ENCODE measurements at places on chromosomes 16 and 17.

GRCh38 chr16:70691223-70692129 is 5.6 kb upstream of the MTSS2 start:
- DNase-seq, result no peak

DNA sequence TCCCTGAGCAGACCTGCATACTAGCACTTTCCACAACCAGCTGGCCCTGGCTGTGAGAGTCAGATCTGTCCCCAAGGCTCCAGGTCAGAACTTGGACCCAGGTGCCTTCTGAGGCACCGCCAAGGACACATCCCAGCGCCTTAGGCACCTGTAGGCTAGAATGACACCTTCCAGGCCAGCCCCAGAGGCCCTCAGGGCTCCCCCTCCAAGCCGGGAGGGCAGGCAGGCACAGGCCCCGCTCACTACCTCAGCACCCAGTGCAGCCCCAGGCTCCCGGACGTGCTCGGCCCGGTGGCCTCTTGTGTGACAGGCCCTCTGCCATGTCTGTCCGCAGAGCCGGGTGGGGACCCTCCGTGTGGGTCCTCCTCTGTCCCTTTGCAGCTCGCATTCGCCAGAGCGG is 56.3 kb upstream of the CMIP start:
- DNase-seq, result no peak

DNA sequence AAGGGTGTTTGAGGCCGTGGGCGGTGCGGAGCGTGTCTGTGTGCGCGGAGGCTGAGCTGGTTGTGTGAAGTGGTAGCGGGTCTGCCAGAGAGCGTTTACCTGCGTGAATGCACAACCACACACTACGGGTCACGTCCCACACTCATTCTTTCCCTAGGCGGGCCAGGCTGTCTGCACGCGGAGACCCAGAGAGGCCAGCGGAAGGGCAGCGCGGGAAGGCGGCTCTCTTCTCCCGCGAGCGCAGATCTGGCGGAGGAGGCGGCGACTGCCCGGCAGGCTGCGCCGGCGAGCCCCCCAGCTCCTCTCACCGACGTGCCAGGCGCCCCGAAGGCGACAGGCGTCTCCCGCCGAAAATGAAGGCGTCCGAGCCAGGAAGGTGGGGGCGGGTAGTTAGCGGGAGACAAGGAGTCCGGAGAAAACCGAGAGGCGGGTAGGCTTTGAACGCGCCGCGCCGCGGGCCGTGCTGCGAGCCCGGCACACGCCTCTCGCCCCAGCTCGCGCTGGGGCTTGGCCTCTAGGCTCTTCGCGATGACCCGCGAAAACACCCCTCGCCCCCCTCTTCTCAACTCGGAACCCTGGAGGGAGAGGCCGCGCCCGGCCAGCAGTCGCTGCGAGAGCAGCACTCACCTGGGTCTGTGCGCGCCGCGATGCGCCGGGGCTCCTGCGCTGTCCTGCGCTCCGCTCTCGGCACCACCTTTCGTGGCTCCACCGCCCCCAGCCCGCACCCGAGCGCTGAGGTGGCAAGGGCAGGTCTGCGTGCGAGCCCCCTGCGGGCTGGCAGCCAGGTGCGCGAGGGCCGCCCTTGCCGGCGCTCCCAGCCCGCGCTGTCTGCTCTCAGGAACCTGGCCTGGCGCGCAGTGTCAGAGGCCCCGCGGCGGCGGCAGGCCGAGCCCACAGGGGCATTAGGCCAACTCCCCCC is 2.0 kb upstream of the FOXF1 start:
- no peak for DNase-seq

DNA sequence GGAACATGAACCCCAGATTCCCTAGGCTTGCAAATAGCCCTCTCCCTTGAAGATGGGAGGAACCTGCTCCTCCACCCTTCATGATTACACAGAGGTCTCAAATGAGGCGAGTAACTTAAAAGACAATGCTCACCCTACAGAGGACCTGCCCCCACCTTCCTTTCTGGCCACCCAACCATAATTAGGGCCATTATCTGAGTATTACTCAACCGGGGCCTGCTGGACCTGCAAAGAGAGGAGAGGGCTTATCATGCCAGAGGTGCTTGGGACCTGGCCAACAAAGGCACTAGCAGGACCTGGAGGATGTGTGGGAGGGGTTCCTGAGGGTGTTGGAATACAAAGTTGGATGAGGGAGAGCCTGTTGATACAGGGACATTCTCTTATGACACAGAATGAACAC is 42.4 kb downstream of the RNF157 start:
- no peak for DNase-seq

DNA sequence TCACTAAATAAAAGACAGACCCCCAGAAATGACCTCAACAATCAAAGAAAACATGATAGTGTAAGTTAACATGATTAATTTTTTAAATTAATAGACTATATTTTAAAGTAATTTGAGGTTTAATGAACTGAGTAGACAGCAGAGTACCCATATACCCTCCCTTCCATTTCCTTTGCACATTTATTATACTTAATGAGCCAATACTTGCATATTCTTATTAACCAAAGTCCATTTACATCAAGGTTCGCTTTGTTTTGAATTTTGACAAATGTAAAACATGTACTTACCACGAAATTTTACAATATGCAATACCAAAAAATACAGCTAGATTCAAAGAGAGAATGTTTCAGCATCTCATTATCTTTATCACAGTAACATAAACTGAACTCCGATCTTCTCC is 72.7 kb downstream of the KANSL1 start:
- no peak for DNase-seq

DNA sequence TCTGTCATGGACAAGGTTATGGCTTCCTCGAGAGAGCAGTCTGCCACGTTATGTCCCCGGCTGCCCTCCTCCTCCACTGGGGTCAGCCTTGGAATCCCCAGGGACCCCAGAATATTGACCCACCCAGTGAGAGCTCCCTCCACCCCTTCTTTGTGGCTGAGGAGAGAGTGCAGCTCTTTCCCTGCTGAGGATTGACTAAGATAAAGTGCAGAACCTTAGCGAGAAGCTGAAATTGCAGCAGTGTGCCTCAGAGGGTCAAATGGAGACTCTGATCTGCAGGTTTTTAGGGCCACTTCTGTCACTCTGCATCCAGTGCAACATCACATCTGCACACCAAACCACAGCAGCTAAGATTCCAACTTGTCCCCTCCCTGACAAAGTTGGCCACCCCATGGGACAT is 25.6 kb upstream of the PMFBP1 start:
- no peak for DNase-seq

- no peak for DNase-seq
These were observed 14.6 kb downstream of the SLC46A1 start for GRCh38 chr17:28391401-28391800.

DNA sequence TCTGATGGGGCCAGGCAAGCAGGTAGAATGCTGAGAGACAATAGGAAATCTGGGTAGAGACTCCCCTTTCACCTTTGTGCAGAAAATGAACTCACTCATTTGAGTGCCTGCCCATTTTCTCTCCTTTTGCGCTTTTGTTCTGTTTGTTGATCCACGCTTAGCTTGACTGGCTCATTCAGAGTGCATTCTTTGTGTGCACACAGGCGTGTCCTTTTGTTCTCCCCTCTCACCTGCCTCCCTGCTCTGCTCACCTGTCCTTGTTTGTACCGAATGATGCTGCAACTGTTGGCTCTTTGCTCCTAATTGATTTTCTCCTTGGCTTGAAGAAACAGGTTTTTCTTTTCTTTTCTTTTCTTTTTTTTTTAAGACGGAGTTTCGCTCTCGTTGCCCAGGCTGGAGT is 15.8 kb downstream of the PGS1 start:
- DNase-seq, result no peak

DNA sequence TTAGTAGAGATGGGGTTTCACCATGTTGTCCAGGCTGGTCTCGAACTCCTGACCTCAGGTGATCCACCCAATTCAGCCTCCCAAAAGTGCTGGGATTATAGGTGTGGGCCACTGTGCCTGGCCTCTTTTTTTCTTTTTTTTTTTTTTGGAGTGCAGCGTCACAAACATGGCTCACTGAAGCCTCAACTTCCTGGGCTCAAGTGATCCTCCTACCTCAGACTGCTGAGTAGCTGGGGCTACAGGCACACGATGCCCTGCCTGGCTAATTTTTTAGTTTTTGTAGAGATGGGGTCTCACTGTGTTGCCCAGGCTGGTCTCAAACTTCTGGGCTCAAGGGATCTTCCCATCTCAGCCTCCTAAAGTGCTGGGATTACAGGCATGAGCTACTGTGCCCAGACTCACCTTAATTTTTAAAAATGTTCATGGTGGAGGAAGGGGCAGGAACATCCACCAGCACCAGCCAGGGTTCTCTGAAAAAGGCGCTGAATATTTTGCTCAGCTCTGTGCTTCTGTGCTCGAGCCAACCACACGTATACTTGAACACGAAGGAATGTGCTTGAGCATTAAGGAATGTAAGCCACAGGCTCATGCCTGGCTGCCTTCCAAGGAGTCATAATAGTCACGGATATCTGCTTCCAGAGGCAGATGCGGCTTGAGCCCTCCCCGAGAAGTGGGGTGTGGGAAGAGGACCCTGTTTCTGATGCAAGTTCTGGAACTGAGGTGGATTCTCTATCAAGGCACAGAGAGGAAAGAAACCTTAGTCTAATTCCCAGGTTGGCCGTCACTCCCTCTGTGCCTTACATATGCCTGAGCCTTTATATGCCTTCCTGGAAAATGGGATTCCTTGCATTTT is 65.5 kb upstream of the CREBBP start:
- no peak for DNase-seq

DNA sequence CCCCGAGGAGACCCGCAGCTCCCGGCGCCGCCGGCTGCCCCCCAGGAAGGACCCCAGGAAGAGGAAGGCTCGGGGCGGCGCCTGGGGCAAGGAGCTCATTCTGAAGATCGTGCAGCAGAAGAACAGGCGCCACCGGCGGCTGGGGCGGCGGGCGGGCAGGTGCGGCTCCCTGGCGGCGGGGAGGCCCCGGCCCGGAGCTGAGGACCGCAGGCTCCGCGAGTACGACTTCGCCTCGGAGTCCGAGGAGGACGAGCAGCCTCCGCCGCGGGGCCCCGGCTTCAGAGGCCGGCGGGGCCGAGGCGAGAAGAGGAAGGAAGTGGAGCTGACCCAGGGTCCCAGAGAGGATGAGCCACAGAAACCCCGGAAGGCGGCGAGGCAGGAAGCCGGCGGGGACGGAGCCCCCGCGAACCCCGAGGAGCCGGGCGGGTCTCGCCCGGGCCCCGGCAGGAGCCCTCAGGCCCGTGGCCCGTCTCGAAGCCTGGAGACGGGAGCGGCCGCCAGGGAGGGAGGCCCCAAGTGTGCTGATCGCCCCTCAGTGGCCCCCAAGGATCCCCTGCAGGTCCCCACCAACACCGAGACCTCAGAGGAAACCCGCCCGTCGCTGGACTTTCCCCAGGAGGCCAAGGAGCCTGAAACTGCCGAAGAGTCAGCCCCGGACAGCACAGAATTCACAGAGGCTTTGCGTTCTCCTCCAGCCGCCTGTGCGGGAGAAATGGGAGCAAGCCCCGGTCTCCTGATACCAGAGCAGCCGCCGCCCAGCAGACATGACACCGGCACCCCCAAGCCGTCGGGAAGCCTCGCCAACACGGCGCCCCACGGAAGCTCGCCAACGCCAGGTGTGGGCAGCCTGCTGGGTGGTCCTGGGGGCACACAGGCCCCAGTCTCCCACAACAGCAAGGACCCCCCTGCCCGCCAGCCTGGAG is 22.3 kb upstream of the ZFPM1 start:
- DNase-seq, result peak; percentile 29

DNA sequence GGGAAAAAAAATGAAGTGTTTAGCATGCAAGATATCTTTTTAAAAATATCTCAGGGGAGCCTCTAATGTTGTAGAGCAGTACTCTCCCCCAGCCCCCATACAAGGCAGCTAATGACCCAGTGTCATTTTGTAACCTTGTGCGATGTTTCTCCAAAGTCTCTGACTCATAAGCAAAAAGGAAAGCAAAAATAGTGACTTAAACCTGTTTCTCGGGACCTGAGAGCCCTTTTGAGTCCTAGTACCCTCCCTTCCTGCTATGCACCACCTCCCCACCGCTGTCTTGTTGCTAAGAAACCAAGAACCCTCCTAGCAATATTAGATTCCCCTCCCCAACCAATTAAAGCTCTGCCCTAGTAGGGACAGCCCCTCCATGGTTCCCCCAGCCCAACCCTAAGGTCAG is 2.8 kb downstream of the MYCBPAP start:
- no peak for DNase-seq

- peak; percentile 28 for DNase-seq
These were observed 3.4 kb downstream of the ZNF688 start for GRCh38 chr16:30567991-30568638.

GRCh38 chr17:39144416-39144840 is 7.0 kb downstream of the PLXDC1 start:
- DNase-seq, result no peak

GRCh38 chr16:81431554-81432353 is 12.9 kb upstream of the CMIP start:
- no peak for DNase-seq

GRCh38 chr16:75317101-75317522 is 65.7 kb upstream of the BCAR1 start:
- DNase-seq, result peak; percentile 20

DNA sequence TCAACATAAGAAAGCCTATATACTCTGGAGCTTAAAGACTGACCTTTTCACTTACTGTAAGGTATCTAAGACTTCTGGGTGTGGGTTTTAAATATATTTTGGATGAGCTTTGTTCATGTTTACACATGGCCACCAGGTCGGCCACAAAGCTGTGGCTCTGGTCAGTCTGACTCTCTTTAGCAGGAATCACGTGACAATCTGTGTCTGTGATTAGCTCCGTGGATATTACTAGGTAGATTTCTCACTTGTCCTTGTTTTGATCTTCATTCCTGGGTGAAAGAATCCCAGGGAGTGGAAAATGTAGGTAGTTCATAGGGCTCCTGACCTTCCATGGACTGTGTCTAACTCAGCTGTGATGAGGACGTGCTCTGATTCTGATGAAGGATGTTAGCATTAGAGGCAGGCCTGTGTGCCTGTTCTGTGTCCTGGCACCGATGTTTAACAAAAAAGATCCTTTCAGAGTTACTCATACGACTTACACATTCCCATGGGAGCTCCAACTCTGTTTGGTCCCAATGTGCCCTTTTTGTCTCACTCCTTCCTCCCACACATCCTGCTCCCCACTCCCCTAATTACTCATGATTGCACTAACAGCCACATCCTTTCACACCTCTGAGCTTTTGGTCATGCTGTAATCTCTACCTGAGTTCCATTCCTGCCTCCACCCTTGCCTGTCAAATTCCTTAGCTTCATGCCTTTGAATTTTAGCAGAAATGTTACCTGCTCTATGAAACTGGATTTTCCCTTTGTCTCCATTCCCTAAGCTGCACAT is 425.1 kb downstream of the MAF start:
- no peak for DNase-seq

- no peak for DNase-seq
These were observed 31.8 kb upstream of the ZKSCAN2 start for GRCh38 chr16:25289466-25289865.

GRCh38 chr16:29710227-29711219 is 31.5 kb downstream of the QPRT start:
- peak; percentile 37 for DNase-seq

Data from GF-D8 (cell line).